ENCODE measurements at places on chromosomes 16 and 17.

DNA sequence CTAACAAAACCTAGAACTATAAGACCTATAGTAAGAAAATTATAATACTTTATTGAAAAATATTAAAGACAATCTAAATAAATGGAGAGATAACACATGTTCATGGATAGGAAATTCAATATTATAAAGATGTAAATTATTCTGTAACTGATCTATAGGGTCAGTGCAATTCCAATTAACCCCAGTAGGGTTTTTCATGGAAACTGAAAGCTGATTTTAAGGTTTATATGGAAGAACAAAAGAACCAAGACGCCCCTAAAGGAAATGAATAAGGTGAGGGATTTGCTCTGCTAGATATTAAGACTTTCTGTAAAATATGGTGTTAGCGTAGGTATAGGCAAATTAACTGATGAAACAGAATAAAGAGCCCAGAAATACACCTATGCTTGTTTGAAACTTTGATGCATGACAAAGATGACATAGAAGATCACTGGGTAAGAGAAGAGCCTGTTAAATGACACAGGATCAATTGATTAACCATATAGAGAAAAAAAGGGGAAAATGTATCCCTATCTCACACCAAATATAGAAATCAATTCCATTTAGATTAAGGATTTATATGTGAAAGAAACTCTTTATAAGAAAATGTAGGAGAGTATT is 3.0 kb downstream of the ICAM2 start:
- no peak for DNase-seq

GRCh38 chr17:49361129-49361901 is 735 bp downstream of the ZNF652 start:
- peak; percentile 73 for DNase-seq

- DNase-seq = peak; percentile 90
These were observed 31.2 kb downstream of the NSMCE1 start for GRCh38 chr16:27237219-27238015.

GRCh38 chr17:8574687-8575086 is 55.8 kb downstream of the MYH10 start:
- no peak for DNase-seq

- no peak for DNase-seq
These were observed 1.7 kb downstream of the ARHGAP27 start for GRCh38 chr17:45430738-45431530.

- no peak for DNase-seq
These were observed 26.9 kb upstream of the FAM20A start for GRCh38 chr17:68627956-68628575.

DNA sequence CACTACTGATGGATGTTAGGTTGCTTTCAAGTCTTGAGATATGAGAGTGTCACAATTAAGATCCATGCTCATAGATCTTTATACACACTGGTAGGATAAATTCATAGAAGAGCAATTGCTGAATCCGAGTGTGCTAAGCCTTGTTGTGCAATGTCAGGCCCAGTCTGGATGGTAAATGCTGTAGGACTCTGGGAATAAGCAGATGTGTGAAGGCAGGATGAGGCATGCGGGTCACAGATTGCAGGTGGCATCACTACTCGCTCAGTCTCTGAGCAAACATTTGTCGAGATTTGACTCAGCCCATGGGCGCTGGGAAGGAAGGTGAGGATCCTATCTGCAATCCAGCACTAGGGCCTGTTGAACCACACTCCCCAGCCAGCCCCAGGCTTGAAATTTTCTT is 40.7 kb downstream of the TMEM186 start:
- no peak for DNase-seq

- peak; percentile 78 for DNase-seq
These were observed at the start of gene XYLT2 for GRCh38 chr17:50345432-50346312. Gene XYLT2, plus strand, starts transcription at chr17:50346126. Its CDS starts 15 bp downstream, at chr17:50346141.

DNA sequence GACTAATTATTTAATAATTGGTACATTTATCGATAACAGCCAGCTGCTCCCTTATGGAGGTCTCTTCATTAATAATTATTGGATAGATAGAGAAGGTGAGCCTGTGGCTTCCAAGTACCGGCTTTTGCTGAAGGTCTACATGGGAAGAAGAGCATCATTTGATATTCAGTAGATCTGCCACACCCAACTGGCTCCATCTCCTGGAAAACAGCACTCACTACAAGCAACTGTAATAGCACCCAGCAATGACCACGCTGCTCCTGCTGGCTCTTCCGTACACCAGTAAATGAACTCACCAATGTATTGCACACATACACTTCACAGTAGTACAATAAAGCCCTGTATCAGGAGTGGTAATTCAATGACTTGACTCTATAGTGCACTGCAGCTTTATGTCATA is 19.5 kb downstream of the MARVELD3 start:
- no peak for DNase-seq

- no peak for DNase-seq
These were observed 181.8 kb upstream of the CIBAR2 start for GRCh38 chr16:85293904-85294642.

- peak; percentile 49 for DNase-seq
These were observed 6.9 kb upstream of the TLCD2 start for GRCh38 chr17:1716912-1717695.

DNA sequence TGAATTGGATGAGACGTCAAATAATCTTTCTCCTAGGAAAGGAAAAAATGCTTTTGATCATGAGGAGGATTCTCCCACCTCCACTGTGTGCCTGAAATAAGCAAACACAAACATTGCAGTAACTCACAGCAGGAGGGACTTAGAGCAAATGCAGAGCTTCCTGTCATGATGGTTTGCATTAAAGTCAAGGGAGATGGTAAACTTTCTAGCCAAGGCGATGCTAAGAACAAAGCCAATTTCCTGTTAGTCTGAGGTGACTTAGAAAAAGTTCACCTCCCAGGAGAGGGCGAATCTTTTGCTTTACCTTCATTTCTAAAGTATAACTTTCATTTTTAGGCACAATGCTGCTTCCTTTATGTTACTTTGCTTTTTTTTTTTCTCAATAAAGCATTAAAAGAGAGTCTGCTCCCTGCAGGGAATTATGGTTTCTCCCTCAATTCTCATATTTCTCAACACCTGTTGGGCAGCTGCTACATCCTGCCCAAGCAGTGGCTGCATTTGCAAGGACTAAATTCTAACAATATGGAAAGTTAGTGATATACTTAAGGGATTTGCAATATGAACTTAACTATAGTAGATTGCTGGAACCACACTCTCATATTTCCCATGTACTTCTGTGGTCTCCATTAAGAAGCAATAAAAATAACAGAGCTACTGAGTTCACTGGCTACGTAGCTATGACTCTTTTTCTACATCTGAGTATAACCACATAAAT is 175.6 kb downstream of the PCTP start:
- DNase-seq = no peak

DNA sequence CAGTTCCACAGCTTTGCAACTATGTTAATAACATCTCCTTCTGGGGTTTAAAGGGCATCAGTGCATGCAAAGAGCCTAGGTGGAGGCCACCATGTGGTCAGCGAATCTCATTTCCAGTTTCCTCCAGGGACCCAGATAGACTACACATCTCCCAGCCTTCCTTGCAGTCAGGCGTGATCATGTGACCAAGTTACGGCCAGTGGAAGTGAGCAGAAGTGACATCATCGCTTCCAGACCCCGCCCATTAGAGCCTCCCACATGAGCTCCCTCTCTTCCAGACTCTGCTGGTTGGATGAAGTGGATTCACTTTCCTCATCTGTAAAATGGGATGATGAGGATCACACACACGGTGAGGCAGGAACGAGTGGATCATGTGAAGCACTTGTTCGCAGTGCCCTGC is 27.4 kb upstream of the KDM8 start:
- DNase-seq = no peak

DNA sequence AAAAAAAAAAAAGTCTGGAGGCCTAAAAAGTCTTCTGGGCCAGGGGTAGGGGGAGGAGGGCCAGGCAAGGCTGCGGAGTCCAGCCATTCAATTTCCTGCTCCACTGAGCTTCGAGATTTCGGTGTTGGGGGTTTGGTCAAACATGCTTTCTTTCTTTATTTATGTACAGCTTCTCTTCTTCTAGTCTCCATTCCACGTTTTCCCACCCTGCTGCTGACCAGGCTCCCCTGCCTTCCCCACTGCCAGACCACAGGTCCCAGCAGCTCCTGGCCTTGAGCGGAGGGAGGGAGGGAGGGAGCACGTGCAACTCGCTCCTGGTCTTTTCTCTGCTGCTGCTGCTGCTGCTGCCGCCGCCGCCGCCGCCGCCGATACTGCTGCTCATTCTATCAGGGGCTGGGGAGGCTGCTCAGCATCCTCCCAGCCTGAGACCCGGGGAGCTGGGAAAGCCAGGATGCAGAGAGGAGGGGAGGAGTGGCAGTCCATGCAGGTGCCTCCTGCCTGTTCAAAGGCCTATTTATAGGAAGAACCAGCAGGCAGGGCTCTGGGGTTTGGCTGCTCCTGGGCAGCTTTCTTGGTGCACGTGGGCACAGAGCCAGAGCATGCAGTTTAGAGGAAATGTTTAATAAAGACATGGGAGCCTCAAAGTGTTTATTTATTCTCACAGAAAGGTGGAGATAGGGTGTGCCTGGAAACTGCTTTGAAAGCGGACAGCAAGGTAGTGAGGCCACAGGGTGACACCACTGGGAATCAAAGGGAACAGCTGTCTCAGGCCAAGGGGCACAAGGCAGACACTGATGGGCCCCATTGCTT is 23.4 kb upstream of the ZFHX3 start:
- DNase-seq = no peak

DNA sequence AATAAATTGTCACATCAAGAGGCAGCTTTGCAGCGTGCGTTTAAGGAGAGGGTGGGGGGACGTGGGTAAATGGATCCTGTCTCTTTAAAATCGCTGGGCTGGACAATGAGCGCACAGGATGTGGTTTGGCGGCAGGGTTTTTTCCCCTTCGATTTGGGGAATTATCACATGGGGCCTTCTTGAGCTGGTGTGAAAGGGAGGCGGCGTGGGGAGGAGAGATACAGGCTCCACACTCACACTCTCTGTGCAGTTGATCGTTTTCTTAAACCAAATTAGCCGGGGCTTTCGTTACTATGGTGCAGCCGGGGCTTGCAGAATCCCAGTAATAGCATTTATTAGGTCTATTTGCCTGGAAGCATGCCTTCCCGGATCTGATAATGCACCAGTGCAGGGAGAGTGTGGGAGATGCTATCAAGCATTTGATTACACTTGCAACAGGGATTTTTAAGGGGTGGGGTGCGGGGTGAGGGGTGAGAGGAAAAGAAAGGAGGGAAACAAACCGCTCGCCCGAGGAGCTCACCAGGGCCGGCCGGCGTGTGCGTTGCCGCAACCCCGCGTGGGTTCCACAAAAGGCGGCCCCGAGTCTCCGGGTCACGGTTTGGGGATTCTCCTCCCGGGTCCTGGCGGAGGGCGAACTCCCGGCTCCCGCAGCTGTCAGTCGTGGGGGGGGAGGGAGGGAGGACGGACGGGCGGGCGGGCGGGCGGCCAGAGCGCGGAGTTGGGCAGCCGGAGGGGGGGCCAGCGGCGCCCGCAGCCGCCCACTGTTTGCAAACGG is 58.8 kb upstream of the GSE1 start:
- peak; percentile 93 for DNase-seq

DNA sequence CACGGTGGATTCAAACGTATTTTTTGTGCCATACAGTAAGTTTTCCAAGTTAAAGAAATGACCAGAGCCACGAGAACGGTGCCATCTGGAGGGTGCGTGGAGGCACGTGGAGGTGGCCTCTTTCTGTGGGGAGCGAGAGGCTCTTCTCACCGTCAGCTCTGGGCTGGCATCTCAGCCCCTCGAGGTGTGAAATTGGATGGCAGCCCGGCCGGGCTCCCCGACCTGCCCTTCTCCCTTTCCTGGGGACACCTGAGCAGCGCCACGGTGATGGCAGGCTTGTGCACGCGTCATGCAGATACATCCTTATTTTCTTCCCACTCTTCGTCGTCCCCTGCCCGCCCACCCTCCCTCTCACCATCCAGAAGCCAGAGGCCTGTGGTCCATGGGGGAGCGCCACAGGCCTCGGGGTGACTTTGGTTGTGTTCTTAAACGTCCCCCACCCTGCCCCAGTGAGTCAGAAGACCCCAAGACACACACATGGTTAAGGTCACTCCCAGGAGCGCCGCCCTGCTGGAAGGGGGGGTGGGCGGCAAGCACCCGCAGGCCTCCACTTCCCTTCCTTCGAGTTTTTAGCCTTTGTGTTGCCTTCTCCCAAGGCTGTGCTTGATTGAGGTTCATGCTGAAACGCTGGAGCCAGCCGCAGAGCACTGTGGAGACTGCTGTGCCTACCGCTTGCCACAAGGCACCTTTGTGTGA is 109.4 kb downstream of the BANP start:
- no peak for DNase-seq

GRCh38 chr17:50805486-50805885 is 29.9 kb upstream of the WFIKKN2 start:
- DNase-seq = no peak

- no peak for DNase-seq
These were observed 11.9 kb downstream of the FZD2 start for GRCh38 chr17:44568945-44569858.

- DNase-seq = no peak
These were observed 48.7 kb downstream of the DNAH17 start for GRCh38 chr17:78528541-78528940.

GRCh38 chr16:4293181-4293716 is 20.4 kb upstream of the TFAP4 start:
- no peak for DNase-seq

GRCh38 chr17:75572713-75573539 is 14.7 kb upstream of the MYO15B start:
- DNase-seq = no peak

DNA sequence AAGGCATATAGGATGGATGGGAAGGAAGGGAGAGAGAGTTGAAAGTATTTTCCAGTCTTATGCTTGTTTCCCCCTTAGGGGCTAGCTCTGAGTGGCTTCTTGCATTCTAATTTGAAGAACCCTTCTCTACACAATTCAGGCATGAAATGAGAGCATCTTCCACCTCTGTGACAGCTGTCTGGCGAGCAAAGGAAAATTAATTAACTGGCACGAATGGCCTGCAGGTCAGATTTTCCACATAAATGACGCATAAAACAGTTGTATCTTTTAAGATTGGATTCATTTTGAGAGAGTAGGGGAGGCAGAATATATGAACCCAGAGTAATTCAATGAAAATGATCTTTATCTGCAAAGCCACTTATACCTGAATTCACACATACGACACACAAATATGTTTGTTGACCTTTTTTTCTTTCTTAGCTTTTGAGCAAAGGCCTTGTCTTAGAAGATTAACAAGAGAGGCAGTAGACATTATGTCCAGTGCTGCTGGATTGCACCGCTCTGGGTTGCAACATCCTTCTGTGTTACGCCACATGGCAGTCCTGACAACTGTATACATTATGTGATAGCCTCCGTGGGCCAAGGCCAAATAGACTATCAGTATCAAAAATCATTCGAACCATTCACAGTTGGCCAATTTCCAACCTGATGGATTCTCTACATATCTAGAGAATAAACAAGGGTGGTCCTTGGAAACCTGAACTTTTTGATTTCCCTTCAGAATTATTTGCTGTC is 173.0 kb upstream of the GOT2 start:
- no peak for DNase-seq

GRCh38 chr16:23914946-23915530 is 79.3 kb downstream of the PRKCB start:
- no peak for DNase-seq

All from KG1 (cell line).